K562 (cell line): ENCODE measurements at places on chromosomes 5 and 9. TPM values are rescaled to one million over a fixed set of nuclear protein-coding genes. Genes with fewer than 3 reads are reported as not detected.

The NR5A1 gene
- total RNA-seq, result 0.20 and 0.40 TPM in 2 replicates

The FAM151B gene
- 0.22 TPM in 1 of 2 replicates, not detected in the other for total RNA-seq

The PCDHGA10 gene
- total RNA-seq, result 0.07 and 0.13 TPM in 2 replicates

The PPP3R2 gene
- not detected in 2 replicates for total RNA-seq

The CCL21 gene
- 0.34 TPM in 1 of 2 replicates, not detected in the other for total RNA-seq

DNA sequence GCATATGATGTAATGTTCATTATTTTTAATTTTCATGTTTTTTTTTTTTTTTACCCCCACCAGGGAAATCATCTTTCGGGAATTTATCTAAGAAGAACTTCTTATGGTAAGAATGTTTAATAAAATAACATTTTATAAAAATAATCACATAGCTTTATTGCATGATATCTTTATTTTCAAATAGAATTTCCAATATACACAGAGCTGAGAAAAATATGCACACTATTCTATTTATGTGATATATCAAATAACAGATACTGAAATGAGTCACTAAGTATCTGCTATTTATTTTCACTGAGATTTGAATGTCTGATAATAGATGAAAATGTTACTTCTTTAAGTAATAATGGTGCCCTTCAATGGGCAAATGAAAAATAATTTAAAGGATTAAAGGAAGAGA, 1217.3 kb downstream of the MAT2B start:
- H3K4me3 ChIP-seq, result no peak overlapping the region
- no peaks in the 10 kb centered on the region for H3K27me3 ChIP-seq
- no peak overlapping the region for H3K27ac ChIP-seq
- no peaks in the 10 kb centered on the region for H3K36me3 ChIP-seq
- DNase-seq, result no peak
- no peaks in the 10 kb centered on the region for H3K4me1 ChIP-seq

- DNase-seq, result no peak
- no peak overlapping the region for H3K27ac ChIP-seq
- no peaks in the 10 kb centered on the region; the same call in 2 of the 3 replicates for H3K36me3 ChIP-seq
Observed at GRCh38 chr9:19445452-19445851, 36.6 kb downstream of the ACER2 start.

DNA sequence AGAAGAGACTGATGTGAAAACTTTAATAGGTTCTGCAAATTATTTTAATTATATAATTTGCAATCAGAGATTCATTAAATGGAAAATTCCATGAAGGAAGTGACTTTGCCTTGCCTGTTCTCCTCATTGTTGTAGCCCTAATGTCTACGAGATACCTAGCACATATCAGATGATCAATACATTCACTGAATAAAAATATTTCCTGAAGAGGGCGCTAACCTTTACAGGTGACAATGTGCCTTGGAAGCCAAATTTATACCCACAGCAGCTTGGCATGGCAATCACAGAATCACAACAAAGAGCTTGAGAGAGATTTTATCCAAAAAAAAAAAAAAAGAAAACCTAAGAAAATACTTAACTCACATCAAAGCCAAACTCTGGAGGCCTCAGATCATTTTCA, 17.4 kb downstream of the HAUS6 start:
- no peaks in the 10 kb centered on the region for H3K4me1 ChIP-seq
- H3K4me3 ChIP-seq, result no peak overlapping the region
- H3K27ac ChIP-seq, result no peak overlapping the region
- no peaks in the 10 kb centered on the region for H3K27me3 ChIP-seq
- DNase-seq, result no peak

DNA sequence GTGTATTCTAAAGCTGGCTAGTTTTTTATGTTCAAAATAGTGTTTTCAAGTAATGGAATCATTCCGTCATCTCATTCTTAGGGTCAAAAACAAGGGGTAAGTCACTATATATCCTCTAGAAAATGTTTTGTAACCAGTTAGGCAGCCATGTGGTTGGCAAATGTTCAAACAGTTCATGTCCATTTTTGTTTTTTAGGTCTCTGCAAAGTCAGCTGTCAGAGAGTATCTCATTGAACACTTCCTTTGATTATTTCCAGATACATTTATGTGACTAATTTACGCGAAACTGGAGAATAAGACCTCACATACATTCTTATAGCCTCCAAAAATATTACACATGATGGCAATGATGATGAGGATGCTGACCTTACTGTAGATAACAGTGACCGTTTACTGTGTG, 50.4 kb downstream of the TRIO start:
- no peaks in the 10 kb centered on the region for H3K36me3 ChIP-seq
- no peak overlapping the region for H3K27ac ChIP-seq
- H3K4me1 ChIP-seq, result no peaks in the 10 kb centered on the region

- DNase-seq, result no peak
- H3K27me3 ChIP-seq, result no peaks in the 10 kb centered on the region
- H3K4me1 ChIP-seq, result peaks cover 20% of the 10 kb centered on the region
- H3K4me3 ChIP-seq, result no peak overlapping the region
Observed at GRCh38 chr5:126755593-126755992, 21.3 kb upstream of the LMNB1 start.

DNA sequence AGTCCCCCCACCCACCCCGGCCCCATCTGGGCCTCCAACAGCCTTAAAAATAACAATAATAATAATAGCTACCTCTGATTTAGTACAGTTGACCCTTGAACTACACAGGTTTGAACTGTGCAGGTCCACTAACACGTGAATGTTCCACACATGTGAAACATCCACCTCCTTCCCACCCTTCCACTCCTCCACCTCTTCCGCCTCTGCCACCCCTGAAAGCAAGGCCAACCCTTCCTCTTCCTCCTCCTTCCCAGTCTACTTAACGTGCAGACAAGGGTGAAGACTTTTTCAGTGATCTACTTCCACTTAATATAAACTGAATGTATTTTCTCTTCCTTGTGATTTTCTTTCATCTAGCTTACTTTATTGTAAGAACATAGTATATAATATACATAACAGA, 10.8 kb downstream of the PDGFRB start:
- H3K27ac ChIP-seq, result no peak overlapping the region
- peaks cover 10% of the 10 kb centered on the region; the same call in 1 of the 2 replicates for H3K27me3 ChIP-seq
- peaks cover 40% of the 10 kb centered on the region for H3K4me1 ChIP-seq

DNA sequence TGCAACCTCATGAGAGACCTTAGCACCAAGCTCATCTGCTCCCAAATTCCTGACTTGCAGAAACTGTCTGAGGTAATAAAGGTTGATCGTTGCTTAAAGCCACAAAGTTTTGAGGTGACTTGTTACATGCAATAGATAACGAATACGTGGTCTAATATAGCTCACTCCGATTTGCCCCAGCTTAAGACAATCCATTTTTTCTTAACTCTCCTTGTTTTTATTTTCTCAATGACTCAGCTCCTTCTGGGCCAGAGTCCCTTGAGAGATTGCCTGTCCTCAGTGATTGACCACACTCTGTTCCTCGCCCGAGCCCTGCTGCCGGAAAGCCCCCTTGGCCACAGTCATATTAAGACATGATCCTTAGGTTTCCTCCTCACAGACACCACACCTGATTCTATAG, 63.7 kb upstream of the FANCC start:
- no peak overlapping the region for H3K4me3 ChIP-seq
- H3K27me3 ChIP-seq, result peaks cover 6% of the 10 kb centered on the region; the same call in 2 of the 3 replicates
- H3K4me1 ChIP-seq, result peaks cover 11% of the 10 kb centered on the region; the same call in 1 of the 3 replicates

GRCh38 chr5:142749321-142749720, 20.9 kb upstream of the ARHGAP26 start:
- no peak overlapping the region for H3K4me3 ChIP-seq
- DNase-seq, result no peak
- no peaks in the 10 kb centered on the region for H3K4me1 ChIP-seq

DNA sequence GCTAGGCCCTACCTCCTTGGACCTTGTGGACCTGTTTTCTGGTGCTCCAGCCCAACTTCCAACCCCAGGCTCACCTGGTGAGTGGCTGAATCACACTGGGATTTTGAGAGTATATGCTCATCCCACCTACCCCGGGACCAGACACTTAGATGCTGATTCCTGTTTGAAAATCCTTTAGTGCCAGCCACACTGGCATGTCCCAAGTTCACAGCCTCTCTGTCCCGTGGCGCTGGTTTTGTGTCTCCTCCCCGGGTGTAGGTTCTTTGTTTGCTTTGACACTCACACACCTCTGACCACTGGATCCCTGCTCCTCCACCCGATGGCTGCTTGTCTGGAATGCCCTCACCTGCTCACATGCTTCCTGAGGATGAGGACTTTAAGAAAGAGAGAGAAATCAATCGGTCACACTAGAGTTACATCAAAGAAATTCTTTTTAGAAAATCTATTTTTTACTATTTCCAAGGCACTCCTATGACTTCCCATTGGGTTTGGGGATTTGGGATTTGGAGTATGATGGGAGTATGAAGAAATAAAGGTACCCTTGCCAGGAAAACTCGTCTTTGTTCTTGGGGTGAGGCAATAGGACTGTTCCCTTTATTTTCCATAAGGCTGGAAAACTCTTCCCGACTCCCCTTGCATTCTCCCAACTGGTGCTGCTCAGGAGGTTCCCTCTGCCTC, 7.3 kb upstream of the SLC25A48 start:
- peaks cover 48% of the 10 kb centered on the region for H3K27me3 ChIP-seq
- H3K4me3 ChIP-seq, result no peak overlapping the region
- H3K27ac ChIP-seq, result no peak overlapping the region
- no peaks in the 10 kb centered on the region for H3K36me3 ChIP-seq
- no peak for DNase-seq

DNA sequence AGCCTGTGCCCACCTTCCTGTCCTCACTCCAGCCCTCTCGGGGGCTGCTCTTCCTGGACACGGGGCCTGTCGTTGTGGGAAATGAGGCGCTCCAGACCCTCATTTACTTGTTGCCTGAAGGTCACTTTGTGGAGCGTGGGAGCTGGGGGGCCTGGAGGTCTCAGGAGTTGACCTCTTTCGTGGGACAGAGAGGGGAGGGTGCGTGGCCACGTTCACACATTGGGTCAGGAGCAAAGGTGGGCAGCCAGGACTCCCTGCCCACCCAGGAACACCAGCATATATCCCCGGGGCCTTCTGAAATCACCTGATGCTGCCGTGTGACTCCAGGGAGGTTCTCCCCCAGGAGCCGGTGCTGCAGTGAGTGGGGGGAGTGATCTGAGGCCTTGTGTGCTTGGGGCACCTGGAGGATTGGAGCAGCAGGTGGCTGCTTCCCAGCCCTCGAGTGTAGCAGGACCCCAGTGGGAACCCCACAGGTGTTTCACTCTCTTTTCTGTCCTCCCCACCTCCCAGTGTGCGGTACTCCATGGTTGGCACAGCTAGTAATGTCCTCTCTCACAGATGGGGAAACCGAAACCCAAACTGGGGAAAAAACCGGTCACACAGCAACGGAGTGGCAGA, 20.3 kb downstream of the NCS1 start:
- peaks cover 20% of the 10 kb centered on the region for H3K4me1 ChIP-seq
- no peak for DNase-seq
- no peaks in the 10 kb centered on the region for H3K36me3 ChIP-seq
- no peaks in the 10 kb centered on the region for H3K27me3 ChIP-seq
- no peak overlapping the region for H3K4me3 ChIP-seq
- H3K27ac ChIP-seq, result no peak overlapping the region

DNA sequence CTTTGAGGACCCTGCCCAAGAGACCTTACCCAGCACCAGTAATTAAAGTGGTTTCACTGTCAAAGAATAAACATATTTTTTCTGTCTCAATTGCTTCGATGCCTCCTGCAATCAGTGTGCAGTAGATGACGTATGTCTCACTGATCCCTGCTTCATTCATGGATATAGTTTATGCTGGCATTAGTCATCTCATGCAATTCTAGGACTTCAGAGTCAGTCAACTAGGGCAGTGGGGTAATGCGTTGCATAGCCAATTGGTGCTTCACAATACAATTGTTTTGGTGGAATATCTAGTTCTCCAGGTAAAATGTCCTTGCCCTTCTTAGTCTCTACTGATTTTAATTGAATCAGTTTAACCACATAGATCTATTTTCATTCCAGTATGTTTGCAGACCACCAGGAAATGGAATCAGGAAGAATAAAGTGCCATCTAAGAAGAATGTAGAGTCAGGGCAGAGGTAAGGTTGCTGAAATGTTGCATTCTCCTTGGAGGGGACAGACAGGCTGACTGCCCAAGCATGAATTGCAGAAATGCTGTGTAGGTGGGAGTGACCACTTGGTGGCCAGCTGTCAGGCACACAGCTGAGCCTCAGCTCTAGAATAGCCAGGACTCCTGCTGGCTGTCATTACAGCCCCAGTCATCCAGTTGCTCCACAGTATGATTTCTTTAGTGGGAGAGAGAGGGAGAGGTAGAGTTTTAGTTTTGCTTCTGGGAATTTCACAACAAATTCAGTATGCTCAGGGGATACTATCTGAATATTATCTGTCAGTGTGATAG, 73.5 kb upstream of the MEGF10 start:
- no peaks in the 10 kb centered on the region for H3K4me1 ChIP-seq
- H3K36me3 ChIP-seq, result no peaks in the 10 kb centered on the region
- no peak overlapping the region for H3K27ac ChIP-seq
- H3K4me3 ChIP-seq, result no peak overlapping the region

DNA sequence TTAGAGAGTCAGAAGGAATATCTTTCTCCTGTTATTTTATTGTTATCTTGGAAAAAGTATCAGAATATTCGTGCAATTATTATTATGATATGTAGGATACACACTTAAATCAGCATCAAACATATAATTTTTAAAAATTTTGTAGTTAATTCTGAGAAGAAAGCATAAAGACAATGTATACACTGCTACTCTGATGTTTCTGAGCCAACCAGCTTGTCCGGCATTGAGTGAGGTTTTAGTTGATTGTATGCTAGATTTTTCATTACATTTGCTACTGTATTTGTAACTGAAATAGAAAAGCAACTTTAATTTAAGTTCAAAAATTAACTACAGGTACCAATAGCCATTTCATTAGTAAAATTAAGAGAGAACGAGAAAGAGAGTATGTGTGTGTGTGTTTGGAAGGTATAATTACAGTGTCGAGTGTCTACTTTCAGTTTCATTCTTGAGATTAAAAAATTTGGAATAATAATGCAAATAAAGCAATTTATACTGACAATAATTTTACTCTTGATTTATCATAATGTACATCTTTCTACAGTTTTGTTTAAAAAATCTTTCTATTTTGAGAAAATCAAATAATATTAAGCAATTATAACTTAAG, 160.4 kb upstream of the CDH12 start:
- H3K4me3 ChIP-seq, result no peak overlapping the region
- no peak overlapping the region for H3K27ac ChIP-seq
- H3K4me1 ChIP-seq, result no peaks in the 10 kb centered on the region
- no peaks in the 10 kb centered on the region for H3K27me3 ChIP-seq
- DNase-seq, result no peak
- H3K36me3 ChIP-seq, result no peaks in the 10 kb centered on the region

GRCh38 chr9:2307480-2307879, 292.3 kb downstream of the SMARCA2 start:
- DNase-seq, result no peak
- no peaks in the 10 kb centered on the region for H3K27me3 ChIP-seq
- no peak overlapping the region for H3K4me3 ChIP-seq
- no peaks in the 10 kb centered on the region for H3K4me1 ChIP-seq

DNA sequence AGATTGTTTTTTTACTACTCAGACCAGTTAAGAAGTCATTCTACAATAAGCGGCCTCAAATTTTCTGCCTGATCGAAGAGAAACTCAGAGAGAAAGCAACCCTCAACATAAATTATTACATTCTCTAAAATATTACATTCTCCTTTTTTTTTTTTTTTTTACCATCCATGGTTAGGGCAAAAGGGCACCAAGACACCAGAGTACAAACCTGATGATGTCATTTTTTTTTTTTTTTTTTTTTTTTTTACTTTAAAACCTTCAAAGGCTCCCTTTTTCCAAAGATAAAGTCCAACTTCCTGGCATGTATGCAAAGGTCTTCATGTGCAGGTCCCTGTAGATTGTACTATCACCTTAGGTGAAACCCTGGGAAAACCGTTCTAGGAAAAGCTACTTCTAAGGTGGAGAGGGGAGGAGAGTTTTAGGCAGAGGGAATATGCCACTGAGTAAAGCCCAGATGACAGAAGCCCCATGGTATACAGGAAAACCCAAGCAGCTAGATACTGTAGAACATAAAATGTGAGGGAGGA, 104.4 kb downstream of the SSBP2 start:
- H3K4me1 ChIP-seq, result no peaks in the 10 kb centered on the region
- no peak overlapping the region for H3K4me3 ChIP-seq
- DNase-seq, result no peak
- H3K27ac ChIP-seq, result no peak overlapping the region
